ENCODE measurements at places on chromosomes 1 and 21.
A peak's percentile ranks its signal among the peaks of the same experiment; 100 is the strongest.

DNA sequence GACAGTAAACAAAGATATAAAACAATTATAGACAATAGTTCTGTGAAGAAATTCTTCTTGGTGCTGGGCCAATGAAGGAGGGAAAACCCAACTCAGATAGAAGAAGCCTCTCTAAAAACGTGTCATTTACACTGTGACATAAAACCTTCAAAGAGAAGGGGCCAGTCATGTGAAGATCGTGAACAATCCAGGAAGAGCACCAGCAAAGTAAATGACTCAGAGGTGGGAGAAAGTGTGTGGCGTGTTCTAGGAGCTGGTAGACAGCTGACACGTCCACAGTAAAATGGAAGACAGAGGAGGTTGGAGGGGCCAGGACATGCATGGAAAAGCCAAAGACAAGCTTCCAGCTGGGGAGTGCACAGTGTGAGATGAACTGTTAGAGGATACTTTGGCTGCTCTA lies 143.6 kb downstream of the VAV3 start:
- no peak for DNase-seq

GRCh38 chr1:1867164-1867563 lies 23.7 kb downstream of the GNB1 start:
- DNase-seq = no peak

DNA sequence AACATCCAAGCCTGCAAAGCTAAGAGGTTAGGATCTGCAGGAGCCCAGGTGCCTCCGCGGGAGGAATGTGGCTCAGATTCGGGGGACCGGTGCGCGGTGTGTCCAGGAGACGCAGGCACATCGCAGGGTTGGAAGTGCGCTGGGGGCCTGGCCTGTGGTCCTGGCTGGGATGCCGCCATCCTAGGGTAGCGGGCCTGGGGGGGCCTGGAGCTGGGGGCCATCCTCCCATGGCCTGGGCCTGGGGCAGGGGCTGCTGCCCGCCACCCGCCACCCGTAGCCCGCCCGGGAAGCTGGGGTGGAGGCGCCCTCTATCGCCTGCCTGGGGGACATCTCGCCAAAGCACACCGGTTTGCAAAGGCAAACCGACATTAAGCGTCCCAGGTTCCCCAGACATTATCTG lies 170.6 kb upstream of the ARHGEF16 start:
- no peak for DNase-seq

GRCh38 chr1:59638231-59638711 lies 176.5 kb upstream of the HOOK1 start:
- DNase-seq = peak; percentile 87

DNA sequence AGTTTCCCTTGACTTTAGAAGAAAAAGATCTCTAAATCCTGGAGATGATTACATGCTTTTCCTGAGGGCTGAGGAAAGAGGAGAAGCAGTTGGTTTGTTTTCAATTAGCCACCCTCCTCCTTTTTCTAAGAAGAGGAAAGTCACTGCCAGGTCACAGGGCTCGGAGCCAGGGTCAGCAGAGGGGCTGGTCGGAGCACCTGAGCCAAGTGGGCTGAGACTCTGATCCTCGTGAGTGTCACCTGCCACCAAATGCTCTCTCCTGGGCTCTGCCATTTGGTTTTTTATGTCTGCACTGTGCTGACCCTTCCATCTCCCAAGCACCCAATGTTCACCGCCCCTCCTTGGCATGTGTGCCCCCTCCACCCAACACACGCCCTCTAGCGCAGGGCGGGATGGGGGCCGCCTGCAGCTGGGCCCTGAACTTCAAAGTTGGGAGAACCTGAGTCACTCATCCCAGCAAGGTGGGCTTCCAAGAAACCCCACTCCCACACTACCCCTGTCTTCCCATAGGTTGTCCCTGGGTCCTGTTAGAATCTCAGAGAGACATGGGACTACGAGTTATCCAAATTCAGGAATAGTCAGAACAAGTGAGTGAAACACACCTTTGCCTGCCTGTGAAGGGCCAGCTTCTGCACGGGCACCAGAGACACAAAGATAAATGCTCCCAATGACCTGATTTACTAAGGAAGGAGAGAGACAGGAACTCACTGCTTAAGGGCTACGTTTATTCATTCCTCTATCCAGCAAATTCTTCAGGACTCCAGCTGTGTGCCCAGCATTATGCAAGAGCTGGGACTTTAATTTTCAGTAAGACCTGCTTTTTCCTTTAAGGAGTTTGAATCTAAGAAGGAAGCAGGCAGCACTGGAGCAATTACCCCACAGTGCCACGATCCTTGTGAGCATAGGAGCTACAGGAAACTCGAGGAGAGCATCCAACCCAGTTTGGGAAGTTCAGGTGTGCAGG lies 127.5 kb downstream of the RHOU start:
- DNase-seq = no peak

- no peak for DNase-seq
These were observed 456 bp downstream of the TOMM40L start for GRCh38 chr1:161226320-161226711.

DNA sequence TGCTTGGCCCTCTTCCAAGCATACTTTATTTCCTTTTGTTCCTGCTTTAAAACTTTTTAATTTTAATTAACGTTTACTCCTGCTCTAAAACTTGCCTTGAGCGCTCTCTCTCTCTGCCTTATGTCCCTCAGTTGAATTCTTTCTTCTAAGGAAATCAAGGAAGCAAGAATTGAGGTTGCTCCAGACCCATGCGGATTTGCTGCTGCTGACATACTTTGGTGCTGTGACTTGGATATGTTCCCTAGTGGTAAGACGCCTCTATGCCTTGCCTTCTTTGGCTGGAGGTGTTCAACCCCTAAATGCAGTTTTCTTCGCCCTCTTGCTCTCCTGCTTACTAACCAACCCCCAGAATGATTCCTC lies 148.1 kb downstream of the ADSS2 start:
- no peak for DNase-seq

DNA sequence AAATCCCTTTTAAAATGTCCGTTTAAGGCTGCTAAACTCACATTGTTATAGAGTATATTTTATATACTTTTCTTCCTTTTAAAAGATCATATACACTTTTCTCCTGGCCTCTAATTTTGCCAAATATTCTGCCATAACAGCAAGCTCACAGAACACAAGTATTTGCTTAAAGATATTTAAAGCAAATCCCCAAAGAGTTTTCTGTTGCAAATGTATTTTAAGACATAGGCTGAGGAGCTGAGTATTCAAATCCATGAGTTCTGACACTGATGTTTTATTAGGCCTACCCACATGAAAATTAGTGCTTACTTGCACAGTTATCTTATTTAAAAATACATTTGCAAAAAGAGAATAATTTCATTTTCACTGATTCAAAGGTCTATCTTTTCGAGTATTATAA lies 1.7 kb upstream of the PTPRC start:
- DNase-seq = no peak

DNA sequence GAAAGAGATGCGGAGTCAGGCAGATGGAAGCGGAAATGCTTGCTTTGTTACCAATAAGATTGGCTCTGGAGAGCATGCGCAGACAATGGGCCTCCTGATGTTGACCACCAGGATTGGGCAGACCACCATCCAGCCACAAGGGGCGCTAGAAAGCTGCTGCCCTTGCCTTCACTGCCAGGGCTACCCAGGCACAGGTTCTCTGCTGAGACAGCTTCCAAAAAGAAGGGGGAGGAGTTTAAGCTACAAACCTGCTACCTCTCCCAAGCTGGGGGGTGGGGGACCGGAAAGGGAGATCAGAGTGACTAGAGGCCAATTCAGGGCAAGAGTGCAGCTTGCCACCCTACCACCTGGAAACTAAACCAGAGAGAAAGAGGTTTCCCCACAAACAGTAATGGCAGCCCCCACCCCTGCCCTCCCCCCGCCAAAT lies 369.7 kb downstream of the RRAGC start:
- no peak for DNase-seq

DNA sequence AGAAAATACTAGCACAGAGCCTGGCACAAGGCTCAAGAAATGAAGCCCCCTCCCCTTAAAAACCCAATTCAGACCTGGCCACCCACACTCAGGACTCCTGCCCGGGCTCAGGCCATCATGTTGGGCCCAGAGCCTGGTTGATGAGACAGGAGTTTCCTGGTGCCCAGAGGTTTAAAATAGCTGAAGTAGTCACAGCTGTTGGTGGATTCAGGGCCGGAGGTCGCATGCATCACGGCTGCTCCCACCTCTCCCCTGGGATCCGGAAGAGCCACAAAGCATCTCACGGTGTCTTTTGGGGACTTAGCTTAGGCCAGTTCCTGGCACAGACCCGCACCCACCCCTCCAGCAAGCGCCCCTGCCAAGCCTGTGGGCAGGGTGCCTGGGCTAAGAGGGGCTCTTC lies 2.6 kb upstream of the PADI2 start:
- DNase-seq = no peak

- DNase-seq = no peak
These were observed 18.1 kb downstream of the CITED4 start for GRCh38 chr1:40844079-40844478.

DNA sequence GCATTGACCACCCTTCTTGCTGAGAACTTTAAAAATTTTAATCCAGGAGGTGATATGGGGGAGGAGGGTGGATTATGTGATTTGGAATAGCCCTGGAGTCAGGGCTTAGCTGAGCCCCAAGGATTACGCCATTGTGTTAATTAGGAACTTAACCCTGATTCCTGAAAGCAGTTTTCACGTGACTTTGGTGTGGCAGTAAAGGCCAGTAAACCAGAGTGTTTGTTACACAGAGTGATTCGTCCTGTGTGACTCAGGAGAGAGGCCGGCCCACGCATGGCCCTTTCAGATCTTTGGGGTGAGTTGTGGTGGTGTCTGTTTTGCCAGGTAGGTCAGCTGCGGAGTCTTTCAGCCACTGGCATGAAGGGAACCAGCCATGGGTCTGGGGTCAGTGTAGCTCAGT lies 107.6 kb downstream of the NOS1AP start:
- DNase-seq = no peak

DNA sequence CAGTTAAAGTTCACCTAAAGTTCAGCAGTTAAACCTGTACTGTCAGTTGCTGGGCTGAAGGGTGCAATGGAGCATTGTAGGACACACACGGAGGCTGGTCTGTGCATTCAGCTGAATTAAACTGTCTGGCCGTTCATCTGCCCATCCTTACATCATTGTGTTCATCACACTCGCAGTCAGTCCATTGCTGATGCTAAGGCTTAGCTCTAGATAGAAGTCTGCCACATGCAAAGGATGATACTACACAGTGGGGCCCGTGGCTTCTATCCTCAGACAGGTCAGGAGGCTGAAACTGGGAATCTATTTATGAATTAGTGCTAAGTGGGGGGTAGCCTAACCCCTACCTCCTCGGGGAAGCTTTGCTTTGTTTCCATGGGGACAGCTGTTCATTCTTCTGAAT lies 60.4 kb downstream of the CNIH3 start:
- no peak for DNase-seq

DNA sequence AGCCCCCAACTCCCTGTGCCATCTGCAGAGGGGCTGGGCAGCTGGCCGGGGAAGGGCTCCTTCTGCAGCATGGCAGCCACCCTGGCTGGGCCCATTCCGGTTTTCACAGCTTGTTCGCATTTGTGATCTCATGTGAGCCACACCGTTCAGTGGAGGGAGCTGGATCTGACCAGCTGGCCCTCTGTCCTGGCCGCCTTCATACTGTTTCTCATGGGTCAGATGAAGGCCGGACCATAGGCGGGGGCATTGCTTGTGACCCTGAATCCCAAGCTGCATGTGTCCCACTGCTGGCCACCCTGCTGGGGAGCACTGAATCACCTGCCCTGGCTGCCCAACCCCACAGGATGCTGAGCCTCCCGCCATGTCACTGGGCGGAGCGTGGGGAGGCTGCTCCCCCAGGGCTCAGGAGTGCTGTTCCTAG lies 36.4 kb upstream of the PRSS38 start:
- DNase-seq = no peak

DNA sequence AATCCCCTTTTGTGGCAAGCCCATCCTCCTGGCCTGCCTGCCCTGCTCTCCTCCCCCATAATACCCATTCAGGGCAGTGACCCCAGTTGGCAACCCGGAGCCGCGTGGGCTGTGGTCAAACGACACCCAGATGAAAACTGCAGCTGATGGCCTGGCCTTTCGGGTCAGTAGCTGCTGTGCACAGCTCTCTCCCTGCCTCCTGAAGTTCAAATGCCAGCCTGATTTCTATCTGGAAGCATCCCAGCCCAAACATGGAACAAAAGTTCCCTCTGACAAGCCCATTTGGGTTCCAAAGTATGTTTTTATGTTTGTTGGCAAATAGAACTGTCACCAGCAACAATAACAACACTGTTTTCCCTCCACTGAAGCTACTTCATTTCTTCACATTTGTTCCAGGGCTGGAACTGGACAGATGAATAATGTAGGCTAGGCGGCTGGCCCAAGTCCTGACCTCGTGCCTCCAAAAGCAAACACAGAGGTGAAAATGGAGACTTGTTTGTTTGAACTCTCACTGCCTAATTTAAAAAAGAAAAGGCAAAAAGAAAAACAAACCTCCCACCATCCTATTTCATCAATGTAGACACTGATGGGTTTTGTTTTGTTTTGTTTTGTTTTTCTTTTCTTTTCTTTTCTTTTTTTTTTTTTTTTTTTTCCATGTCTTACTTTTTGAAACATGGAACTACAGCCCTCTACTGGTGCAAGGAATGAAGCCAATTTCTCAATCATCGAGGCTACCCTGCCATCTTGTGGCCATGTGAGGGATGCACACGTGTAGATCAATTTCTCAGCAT lies 179.0 kb downstream of the ADSS2 start:
- DNase-seq = peak; percentile 72

DNA sequence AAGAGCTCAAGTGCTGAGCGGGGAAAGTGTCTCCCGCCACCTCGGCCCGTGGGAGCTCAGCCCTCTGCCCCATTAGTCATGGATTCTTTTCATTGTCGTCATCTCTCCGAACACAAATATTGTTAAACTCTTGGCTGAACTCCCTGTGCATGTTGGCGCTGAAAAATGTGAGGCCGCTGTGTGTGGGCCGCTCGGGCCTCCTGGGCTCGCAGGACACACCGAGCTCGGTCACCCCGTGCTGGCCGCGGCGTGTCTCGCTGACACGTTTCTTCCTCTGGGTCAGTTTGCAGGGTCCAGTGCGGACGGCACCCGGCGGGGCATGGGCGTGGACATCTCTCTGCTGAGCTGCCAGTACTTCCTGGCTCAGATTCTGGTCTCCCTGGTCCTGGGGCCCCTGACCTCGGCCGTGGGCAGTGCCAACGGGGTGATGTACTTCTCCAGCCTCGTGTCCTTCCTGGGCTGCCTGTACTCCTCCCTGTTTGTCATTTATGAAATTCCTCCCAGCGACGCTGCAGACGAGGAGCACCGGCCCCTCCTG lies 25.6 kb downstream of the SLC45A1 start:
- DNase-seq = peak; percentile 73

DNA sequence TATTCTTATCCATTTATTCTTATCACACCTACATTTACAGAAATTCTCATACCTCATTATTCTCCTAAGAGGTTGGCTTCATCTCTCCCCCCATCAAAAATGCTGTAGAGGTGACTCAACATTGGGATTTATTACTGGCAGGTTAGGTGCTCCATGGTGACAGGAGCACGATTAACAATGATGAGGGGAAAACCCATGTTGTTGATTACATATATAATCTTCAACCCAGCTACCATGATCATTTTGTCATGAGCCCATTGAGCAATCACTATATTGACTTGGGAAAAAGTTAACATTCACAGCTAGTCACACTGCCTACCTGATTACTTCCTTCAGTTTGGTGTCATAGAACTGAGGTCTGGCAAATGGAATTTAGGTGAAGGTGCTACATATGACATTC lies 712.1 kb upstream of the CHRM3 start:
- no peak for DNase-seq
